Stimulated activated CD4-positive, alpha-beta T cell treated with anti-CD3 and anti-CD28 coated beads, Interleukin-1b, Interleukin-23, amount 100 ng/mL, for 1 hour (primary cell): ENCODE measurements at places on chromosomes 12 and 14.

DNA sequence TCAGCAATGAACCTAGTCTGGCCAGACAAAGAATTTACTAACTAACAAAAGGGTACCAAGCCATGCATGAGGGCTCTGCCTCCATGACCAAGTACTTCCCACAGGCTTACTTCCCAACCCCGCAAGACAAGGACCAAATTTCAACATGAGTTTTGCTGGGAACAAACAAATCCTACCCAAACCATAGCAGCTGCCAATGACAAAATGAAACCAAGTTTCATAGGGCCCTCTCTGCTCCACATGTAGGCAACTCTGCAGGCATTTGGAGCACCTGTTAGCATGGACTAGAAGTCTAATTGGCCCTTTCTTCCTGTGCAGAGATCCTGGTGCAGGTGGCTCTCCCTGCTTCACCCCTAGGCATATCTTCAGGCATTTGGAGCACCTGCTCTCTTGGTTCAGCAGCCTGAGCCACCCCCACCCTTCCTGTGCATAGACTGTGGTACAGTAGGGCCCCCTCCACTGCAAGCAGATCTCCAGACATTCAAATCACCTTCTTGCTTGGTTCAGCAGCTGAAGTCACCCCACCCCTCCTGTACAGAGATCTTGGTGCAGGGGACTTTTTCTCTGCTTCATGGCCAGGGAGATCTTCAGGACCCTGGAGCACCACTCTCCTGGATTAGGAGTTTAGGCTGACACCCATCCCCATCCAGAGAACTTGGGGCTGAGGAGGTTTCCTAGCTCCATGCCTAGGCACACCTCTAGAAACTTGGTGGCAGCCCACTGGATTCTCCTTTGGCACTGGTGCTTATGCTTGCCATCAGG, 308.7 kb downstream of the RPAP3 start:
- DNase-seq = no peak

DNA sequence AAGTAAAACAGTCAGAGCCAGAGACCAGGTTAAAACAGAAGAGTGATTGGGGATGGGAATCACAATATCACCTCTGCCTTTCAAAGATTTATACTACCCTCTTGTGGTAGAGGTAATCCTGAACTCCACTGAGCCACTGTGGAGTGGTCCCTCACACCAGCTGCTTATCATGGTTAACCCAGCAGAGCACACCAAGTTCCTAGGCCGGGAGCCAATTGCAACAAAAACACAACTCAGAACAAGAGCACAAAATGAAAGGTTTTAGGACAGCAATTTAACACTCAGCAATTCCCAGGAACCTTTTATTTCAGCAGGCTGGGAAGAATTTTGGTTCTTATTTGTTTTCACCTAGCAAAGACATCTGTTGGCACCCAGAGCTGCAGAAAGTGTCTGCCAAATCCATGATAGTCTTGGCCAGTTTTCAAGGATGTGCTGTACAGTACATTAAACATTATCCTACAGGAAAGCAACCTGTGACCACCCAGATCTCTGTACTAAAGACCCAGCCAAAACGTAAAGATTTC, 220.5 kb upstream of the ATXN7L3B start:
- DNase-seq = no peak

GRCh38 chr14:51176839-51177238, 63.2 kb upstream of the TMX1 start:
- DNase-seq = no peak

DNA sequence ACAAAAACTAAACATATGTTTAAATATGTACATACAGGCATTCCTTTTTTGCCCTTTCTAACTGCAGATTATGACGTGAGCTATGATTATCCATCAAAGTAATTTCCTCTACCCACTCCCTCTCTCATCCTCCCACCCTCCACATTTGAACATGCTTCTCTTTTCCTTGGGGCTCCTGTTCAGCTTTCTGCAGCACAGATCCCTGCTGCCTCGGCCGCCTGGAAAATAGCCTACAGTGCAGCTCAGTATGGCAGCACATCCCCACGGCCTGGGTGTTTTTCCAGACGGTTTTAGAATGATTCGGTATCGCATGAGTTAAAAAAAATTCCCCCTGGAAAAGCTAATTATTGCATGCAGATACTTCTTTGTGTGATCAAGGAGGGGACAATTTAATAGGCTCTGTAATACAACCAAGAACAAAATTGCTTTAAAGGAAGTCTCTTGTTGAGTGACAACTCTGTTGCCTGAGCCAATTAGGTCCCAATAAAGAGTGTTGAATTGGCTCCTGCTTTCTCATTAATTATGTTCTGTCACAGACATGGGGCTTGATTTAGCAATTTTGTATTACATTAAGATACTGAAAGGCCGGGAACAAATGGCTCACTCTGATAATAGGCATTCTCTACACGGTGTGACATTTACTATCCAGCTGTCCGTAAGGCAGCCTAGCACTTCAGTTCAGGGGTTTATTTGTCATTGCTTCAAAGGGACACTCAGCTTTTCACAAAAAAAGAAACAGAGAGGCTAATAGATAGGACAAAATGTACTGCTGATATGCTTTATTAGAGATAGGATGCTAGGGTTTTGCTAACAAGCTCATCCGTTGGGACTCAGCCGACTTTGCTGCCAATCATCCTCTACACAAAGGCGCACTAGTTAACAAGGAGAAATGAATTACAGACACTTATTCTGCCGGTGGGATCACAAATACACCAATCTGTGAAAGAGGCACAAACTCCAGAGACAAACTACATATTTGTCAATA, 285.8 kb upstream of the G2E3 start:
- DNase-seq = no peak

GRCh38 chr12:19780460-19780859, 341.2 kb downstream of the AEBP2 start:
- DNase-seq = no peak

DNA sequence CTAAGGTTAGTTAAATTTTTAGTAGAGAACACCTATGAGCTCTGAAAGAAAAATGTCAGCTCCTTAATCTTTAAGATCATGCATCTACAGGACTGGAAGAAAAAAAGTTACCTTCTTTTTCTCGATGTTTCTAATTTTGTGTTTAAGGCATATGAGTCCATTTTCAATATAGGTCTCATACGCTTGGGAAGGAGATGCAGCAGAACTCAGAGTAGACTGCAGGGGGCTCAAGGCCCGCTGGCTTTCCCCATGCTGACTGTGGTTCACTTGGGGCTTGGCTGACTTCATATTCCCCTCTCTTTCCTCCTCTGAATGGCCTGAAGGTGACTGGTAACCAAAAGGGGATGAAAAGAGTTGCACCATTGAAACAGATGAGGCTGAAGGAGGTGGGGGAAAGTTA, 1.5 kb downstream of the CAPRIN2 start:
- DNase-seq = no peak

- no peak for DNase-seq
These were observed 9.1 kb downstream of the MTRFR start for GRCh38 chr12:123242116-123242904.

GRCh38 chr12:82981150-82981549, 294.4 kb downstream of the TMTC2 start:
- no peak for DNase-seq

DNA sequence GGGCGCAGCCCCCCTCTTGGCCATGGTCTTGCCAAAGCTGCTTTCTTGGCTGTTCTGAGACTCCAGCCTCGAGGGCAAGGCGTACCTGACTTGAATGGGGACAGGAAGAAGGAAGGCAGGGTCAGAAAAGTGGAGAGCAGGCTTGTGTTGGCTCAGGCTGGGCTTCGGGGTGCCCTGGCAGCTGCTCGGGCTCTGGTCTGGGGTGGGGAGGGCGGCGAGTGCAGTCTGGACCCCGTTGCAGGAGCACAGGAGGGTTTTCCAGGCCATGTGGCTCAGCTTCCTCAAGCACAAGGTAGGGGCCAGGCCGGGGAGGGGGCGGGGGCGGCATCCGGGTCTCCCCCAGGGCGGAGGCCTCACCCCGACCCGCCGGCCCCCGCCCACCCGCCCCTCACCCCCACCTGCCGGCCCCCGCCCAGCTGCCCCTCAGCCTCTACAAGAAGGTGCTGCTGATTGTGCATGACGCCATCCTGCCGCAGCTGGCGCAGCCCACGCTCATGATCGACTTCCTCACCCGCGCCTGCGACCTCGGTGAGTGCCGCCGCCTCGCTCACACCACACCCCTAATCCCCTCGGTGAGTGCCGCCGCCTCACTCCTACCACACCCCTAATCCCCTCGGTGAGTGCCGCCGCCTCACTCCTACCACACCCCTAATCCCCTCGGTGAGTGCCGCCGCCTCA, 4.2 kb downstream of the NOC4L start:
- no peak for DNase-seq

- no peak for DNase-seq
These were observed 60.6 kb upstream of the TCL1A start for GRCh38 chr14:95774265-95775160.

GRCh38 chr12:19553175-19553574, 113.9 kb downstream of the AEBP2 start:
- DNase-seq = no peak

DNA sequence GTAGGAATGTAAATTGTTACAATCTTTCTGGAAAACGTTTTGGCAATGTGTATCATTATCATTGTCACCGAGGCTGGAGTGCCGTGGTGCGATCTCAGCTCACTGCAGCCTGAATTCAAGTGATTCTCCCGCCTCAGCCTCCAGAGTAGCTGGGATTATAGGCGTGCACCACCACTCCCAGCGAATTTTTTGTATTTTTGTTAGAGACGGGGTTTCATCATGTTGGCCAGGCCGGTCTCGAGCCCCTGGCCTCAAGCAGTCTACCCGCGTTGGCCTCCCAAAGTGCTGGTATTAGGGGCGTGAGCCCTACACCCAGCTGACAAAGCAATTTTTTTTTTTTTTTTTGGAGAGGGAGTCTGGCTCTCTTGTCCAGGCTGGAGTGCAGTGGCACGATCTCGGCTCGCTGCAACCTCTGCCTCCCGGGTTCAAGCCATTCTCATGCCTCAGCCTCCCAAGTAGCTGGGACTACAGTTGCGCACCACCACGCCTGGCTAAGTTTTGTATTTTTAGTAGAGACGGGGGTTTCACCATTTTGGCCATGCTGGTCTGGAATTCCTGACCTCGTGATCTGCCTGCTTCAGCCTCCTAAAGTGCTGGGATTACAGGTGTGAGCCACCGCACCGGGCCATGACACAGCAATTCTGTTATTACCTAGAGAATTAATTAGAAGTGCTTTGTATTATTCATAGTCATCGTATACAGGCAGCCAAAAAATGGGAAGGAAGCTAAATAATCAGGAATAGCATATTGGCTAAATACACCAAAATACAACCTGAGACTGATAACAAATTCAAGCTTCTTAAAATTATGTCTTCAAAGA, 1.2 kb downstream of the ACTR6 start:
- no peak for DNase-seq

DNA sequence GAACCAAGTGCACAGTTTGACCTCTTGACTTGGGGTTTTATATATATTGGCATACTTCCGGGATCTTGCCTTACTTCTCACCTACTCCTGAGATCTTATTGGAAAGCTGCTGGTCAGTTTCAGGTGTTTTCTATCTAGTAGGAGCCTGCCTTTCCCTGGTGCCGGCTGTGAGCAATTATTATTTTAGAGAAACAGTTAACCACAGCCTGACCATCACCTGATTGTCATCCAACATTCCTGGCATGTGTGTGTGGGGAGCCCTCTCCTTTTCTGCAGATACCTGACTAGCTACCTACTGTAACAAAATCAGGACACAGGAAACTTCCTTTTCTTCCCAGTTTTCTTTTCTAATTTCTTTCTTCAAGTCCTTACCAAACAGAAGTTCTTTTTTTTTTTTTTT, 220.4 kb downstream of the ATP23 start:
- no peak for DNase-seq

DNA sequence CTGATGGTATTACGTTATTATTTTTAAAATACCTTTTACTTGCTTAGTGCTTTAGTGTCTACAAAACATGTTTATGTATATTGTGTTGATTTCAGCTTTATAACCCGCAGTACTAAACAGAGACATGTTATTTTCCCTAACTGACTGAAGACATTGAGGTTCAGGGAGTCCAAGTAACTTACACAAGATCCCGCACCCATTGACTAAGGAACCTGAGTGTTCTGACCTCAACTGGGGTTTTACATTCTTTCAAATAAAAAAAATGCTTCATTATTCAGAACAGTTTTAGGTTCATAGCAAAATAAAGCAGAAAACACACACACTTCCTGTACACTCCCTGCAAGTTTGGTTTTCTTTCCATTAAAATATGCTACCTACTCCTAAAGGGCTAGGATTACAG, 60.4 kb upstream of the METAP2 start:
- DNase-seq = no peak

DNA sequence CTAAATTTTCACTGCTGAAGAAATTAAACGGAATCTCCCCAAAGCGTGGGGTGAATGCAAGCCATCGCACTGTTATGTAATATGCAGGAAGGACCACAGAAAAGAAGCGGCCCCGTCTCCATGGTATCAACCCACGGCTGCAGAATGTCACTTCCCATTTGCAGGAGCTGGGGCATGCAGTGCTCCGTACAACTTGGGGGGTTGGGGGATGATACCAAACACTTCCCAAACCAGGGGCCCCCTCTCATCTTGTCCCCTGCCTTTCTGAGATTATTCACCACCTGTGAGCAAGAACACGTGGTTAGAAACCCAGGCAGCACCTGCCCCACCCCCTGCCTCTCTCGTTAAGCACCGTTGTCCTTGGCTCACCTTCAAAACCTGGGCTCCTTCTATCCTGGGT, 505.1 kb upstream of the TMEM132C start:
- DNase-seq = no peak

DNA sequence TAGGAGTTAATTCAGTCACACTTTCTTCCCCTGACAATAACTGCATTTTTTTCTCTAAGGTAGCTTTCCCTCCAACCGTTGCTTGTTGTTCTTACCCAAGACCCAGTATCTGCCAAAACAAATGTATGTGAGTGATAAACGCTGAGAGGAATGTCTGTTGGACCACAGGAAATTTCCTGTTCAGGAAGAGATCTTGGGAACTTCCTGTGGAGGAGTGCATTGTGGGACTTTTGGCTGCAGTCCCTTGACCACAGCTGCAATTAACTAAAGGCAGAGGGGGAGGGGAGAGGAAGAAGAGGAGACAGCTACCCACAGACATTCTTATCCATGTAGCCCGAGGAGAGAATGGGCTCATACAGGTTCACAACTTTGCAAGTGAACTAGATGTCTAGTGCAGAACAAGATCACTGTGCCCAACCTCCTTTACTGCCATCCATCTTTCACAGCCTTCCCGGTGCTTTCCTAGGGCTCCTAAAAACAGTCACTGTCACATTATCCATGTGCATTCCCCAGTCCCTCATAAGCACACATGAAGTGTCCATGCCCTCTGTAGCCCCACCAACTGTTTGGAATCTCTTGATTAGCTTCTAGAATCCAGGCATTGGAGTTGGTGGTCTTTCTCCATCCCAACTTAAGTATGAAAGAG, 149.5 kb downstream of the ETV6 start:
- no peak for DNase-seq

- no peak for DNase-seq
These were observed 11.1 kb downstream of the NRXN3 start for GRCh38 chr14:78181270-78181669.
